CD4-positive, alpha-beta T cell treated with Interleukin-6 at 100 ng/mL for 8 hours (primary cell): ENCODE measurements at places on chromosomes 5 and 9.

GRCh38 chr9:129013674-129014073 is 14.5 kb downstream of the SH3GLB2 start:
- DNase-seq = no peak

DNA sequence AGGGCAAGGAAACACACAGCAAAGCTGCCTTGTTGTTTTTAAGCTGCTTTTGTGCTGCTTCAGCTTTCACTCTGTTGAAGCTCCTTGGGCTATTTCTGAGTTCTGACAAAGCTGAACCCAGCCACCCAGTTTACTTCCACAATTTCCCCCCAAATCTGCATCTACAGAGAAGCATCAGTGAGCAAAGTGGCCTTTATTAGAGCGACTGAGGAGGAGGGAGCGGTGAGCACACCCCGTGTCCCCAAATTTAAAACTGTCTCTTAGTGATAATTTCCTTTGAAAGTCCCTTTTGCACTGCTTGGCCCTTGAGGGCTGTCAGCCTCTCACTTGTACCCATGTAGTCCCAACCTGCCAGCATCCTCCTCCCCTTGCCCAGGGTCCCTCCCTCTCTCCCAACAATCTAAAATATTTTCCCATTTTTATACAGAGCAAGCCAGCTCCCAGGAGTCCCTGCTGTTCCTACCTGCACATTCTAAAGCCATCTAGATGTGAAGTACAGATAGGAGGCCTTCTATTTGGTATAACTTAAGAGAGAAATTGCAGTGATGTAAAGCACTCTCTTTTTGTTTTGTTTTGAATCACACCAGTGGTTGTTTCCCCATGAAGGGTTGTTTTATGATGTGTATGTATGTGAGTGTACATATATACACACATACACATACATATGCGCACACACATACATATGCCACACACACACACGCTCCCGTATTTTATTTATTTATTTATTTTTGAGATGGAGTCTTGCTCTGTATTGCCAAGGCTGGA is 313.5 kb downstream of the TLE4 start:
- no peak for DNase-seq

GRCh38 chr9:108836781-108837180 is 19.0 kb downstream of the ACTL7B start:
- no peak for DNase-seq

DNA sequence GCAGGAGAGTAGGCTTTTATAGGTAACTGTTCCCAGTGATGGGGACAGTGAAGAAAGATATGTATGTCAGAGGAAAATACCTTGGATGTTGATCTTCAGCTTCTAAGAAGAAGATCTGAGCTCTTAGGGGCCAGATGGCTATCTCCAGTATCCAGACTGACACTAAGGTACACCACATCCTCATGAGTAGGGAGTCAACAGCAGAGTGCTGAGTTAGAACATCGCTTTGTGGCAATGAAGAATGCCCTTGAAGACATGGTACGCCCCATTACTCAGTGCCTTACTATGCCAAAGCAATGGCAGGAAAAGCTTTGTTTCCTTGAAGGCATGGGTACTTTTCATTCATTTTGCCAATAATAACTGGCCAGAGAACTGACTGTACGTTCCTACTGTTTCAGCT is 263.7 kb downstream of the CEMIP2 start:
- DNase-seq = no peak

- DNase-seq = peak; percentile 81
Observed at GRCh38 chr9:124869986-124870560, 8.1 kb downstream of the ARPC5L start.

DNA sequence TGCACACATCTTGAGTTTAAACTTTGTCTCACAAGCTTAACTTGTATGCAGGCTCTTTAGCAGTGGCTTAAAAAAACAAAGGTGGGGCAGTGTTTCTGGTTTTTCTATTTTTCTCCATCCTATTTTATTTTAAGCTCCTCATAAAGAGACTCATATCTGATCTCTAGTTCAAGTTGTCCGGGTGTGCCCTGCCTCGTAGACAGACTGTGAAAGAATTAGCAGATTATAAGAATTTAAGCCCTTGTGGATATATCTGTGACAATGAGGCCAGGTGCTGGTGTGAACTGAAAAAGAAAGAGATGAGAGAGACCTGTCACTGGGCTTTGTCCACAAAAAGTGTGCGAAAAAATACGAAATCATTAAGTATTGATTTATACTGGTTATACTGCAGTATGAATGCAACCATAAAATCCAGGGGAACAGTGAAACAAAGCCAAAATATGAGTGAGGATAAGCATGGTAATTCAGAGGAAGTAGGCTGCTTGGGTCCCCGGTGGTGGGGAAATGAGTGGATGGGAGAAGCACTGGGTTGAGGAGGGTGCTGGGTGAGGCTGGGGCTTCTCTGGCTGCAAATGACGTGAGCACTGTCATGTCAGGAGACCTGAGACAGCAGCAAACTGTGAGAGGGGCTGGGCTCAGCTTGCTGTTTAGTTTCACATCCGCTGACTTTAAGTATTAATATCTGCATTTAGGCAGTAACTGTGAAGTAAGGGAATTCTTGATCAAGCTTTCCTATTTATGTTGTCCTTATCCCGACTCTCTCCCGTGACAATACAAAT is 179.7 kb upstream of the ANKRD55 start:
- DNase-seq = peak; percentile 6

DNA sequence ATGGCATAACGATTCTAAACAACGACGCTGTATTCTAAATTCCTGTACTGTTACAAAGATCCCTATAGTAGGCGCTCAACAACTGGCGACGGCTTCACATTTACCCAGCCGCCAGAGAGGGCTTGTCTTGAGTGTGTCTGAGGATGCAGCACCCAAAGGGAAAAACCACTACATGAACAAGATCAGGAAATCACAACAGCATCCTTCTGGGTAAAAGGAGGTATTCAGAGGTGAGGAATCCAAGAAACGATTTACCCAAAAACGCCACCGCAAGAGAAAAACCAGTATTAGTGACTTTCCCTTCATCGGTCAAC is 711 bp downstream of the TTC33 start:
- DNase-seq = peak; percentile 62

GRCh38 chr5:181239062-181239663 is 4.5 kb downstream of the RACK1 start:
- no peak for DNase-seq

DNA sequence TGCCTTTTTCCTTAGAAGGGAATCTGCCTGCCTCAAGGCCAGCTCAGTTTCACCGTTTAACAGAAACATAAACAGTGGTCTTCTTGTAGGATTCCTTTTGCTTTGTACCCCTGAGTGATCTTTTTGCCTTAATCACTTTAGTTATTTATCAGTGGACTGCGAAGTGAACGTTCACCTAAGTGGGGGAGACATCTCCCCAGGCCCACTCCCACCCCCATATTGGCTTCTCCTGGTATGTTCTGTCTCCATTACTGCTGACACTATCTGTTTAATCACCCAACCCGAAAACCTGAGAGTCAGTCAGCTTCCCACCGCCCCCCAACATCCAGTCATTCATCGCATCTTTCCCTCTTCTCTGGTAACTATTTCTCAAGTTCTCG is 1.4 kb downstream of the SKP2 start:
- DNase-seq = no peak

GRCh38 chr9:85020791-85021190 is 351.3 kb downstream of the NTRK2 start:
- DNase-seq = no peak

DNA sequence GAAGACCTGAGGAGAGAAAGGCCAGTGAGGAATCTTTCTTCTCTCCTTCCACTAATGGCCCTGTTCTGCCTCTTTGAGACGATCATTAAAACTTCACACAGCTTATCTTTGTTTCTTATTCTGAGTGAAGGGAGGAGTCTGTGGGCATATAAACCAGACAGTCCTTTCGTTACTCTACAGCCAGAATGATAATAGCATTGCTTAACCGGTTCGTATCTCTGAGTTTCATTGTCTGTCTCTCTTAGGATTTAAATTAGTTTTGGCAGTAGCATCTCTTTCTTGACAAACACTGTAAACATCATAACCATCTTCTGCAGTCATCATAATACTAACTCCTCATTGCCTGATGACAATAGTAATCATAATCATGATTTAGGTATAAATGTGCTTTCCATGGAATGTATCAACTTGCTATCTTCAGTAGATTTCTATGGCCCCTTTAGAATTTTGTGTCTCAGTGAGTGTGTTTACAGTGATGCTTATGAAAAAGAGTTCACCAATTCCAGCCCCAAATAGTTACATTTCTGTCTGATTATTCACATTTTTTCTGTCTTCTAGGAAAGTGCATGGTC is 618.8 kb upstream of the KLF4 start:
- no peak for DNase-seq

DNA sequence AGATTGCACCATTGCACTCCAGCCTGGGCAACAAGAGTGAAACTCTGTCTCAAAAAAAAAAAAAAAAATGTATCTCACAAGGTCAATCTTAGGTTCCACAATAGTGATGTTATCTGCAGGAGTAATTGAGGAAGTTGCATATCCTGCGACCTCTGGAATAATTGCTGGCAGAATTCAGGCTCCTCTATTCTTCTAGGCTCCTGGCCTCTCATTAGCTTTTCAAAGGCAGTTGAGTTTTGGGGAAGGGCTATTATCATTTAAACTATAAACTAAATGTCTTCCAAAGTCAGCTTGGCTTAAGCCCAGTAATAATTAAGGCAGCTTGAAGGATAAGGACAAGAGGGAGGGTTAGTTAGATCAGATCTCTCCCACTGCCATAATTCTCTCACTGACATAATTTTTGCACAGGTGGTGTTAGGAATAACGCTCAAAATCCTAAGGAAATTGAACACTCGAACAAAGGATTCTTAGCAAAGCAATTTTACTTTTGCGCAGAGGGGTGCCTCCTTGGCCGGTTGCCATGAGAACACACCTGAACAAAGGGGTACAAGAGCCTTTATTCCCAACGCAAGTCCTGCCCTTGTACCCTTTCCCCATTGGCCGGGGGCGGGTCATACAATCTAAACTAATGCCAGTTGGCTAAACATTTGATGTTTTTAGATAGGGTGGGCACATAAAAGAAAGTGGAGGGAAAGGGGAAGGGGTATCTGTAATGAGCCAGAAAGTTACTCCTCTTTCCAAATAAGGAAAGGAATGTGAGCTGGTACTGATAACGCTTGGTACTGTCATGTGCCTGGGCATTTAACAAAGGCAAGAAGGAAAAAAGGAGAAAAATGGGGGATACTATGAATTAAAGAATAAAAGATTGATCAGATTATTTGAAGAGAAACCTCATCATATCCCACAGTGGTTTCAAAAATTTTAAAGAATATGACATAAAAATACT is 106.4 kb upstream of the CCNG1 start:
- DNase-seq = no peak

DNA sequence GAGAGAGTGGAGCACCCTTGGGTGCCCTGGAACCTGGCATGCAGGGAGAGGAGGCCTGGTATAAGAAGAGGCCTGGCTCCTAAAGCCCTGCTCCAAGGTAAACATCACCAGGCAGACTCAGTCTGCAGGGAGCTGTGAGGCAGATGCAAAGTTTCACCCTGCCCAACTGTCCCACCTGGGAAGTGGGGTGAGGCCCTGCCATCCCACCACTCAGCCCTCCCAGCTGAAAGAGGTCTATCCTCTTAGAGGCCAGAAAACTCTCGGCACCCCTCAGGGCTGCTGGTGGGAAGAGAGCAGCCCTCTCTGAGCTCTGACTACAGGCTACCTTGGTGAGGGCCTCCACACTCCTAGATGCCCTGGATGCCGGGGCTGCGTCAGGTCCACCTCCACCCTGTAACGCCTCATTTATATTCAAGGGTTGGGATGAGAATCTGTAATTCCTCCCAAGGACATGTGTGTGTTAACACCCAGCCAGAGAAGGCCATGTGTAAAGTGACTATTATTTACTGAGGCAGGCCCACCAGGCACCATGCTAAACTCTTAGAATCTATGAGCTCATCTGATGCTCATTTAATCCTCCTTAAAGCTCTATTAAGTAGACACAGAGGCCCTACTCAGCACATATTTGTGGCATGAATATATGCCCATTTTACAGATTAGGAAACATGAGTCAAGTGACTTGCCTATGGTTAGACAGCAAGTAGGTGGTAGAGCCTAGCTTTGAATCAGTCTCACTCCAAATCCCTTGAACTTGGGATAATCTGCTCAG is 205.9 kb downstream of the FSTL4 start:
- no peak for DNase-seq

GRCh38 chr5:137561608-137562007 is 62.5 kb upstream of the SPOCK1 start:
- no peak for DNase-seq

DNA sequence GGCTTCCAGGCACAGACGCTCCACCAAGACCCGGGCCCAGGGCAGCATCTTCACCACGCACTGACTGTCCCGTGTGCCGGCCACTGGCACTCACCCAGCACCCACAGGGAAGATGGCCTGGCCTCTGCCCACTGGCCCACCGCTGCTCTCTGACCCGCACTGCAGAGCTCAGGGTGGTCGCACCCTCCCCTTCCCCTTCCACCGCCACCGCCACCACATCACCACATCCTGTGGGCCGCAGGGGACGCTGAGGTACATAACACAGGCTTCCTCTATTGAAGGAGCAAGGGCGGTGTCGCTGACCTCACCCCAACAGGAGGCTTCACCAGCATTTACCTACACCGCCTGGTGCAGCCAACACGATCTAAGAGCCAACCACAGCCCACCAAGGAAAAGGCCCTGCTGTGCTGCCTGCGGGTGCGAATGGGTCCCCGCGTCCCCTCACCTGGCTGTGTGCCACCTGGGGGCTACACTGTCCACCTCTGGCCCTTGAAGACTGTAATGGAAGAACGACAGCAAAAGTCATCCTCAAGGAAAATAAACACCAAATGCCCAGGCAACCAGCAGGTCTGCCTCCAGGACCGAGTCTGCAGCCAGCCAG is 101.8 kb downstream of the CAMSAP1 start:
- no peak for DNase-seq

GRCh38 chr5:136174021-136174659 is 18.8 kb downstream of the SMIM32 start:
- no peak for DNase-seq

DNA sequence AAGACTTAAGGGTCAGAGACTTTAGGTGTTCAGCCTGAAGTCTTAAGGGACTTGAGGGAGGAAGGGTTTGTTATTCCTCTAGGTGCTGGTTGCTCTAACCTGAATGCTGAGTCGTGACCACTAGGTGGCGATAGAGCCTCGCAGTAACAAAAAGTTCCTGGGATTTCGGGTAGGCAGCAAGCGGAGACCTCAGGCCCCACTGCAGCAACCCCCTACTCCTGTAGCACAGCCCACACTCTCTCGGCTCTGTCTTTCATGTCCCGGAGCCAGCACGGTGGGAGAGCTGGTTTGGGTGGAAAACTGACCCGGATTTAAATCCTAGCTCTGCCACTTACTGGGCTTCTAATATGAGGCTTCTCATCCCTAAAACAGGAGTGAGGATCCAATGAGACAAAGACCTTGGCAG is 100.3 kb upstream of the PANK3 start:
- DNase-seq = peak; percentile 49

DNA sequence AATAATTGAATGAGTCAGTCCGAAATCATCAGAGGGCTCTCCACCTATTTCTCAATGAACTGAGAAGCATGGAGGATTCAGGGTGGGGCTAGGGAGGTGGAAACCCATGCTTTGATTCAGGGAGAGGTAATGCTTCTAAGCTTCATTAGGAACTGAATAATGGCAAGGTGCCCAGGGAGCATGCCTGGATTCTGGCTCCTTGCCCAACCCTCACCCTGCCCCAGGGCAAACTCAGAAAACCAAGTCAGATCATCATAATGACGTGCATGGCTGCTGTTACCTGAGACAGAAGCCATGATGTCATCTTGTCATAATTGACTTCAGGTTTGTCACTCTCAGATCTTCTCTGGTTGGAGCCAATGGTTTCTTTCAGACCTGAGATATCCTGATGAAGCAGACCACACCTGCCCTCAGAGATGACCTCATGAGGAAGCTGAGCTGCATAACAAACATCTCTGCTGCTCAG is 199.6 kb downstream of the SYK start:
- DNase-seq = no peak
